A549 treated with ZK216348 at 1 μM for 4 hours (cell line): ENCODE measurements at places on chromosomes 6 and 20. TPM values are rescaled to one million over a fixed set of nuclear protein-coding genes. Genes with fewer than 3 reads are reported as not detected.

The SLC22A2 gene
- 0.25 to 0.34 TPM in 2 of 5 replicates, not detected in the others for total RNA-seq

The LMBRD1 gene
- 8.8 to 14.6 TPM (median 9.8 TPM) in 5 replicates for total RNA-seq

The NOTCH4 gene
- 0.42 to 0.88 TPM (median 0.63 TPM) in 5 replicates for total RNA-seq

The PRR18 gene
- total RNA-seq = 0.09 to 0.54 TPM (median 0.21 TPM) in 4 of 5 replicates, not detected in the other

The GHRH gene
- not detected in 5 replicates for total RNA-seq
